Mononuclear cell (primary cell): ENCODE measurements at places on chromosomes 4 and X. TPM values are rescaled to one million over a fixed set of nuclear protein-coding genes. Genes with fewer than 3 reads are reported as not detected.

The PCDH19 gene
- not detected for total RNA-seq

The PDGFC gene
- 6.9 TPM for total RNA-seq

The MAGEA1 gene
- total RNA-seq, result not detected

The POU4F2 gene
- not detected for total RNA-seq

The TGIF2LX gene
- total RNA-seq, result not detected

The TFE3 gene
- 29.3 TPM for total RNA-seq

The APLN gene
- not detected for total RNA-seq

The RAB9B gene
- under 0.01 TPM for total RNA-seq

The FGF5 gene
- not detected for total RNA-seq

The CXCL6 gene
- not detected for total RNA-seq

The CT45A7 gene
- not detected for total RNA-seq

The FRMD7 gene
- 0.10 TPM for total RNA-seq

The MAB21L2 gene
- total RNA-seq, result not detected

The ITIH6 gene
- total RNA-seq, result not detected

The SMARCA5 gene
- 86.8 TPM for total RNA-seq

The ABCG2 gene
- total RNA-seq, result 0.10 TPM

The ENPP6 gene
- total RNA-seq, result not detected

The RTL5 gene
- total RNA-seq, result 0.73 TPM

The UCHL1 gene
- total RNA-seq, result not detected

The MAMLD1 gene
- total RNA-seq, result 0.10 TPM

The MID1 gene
- total RNA-seq, result under 0.01 TPM

The GPR78 gene
- total RNA-seq, result not detected

The PARM1 gene
- 1.0 TPM for total RNA-seq

The TLR6 gene
- total RNA-seq, result 9.2 TPM

The PRRG1 gene
- total RNA-seq, result not detected

The IGSF1 gene
- not detected for total RNA-seq

The NPFFR2 gene
- 0.21 TPM for total RNA-seq

The ART3 gene
- total RNA-seq, result not detected

The ZNF711 gene
- 3.7 TPM for total RNA-seq

The CORIN gene
- 0.10 TPM for total RNA-seq

The CHRNA9 gene
- total RNA-seq, result 0.42 TPM

The FAM47E gene
- total RNA-seq, result 0.21 TPM

The TCP11X2 gene
- not detected for total RNA-seq

The STATH gene
- not detected for total RNA-seq

The CFAP47 gene
- 0.10 TPM for total RNA-seq

The DCAF12L2 gene
- total RNA-seq, result not detected

The GPM6B gene
- 0.21 TPM for total RNA-seq

The TMPRSS11B gene
- not detected for total RNA-seq

The SLC38A5 gene
- 4.5 TPM for total RNA-seq
